CD4-positive, alpha-beta T cell treated with Interleukin-2 at 100 ng/mL for 4 hours (primary cell): ENCODE measurements at places on chromosomes 4 and X.

GRCh38 chr4:8263397-8263796, 6.2 kb upstream of the HTRA3 start:
- DNase-seq = no peak

GRCh38 chr4:1200425-1201035, 28.1 kb upstream of the SPON2 start:
- no peak for DNase-seq

GRCh38 chr4:95426455-95426854, 122.3 kb downstream of the UNC5C start:
- DNase-seq = no peak

DNA sequence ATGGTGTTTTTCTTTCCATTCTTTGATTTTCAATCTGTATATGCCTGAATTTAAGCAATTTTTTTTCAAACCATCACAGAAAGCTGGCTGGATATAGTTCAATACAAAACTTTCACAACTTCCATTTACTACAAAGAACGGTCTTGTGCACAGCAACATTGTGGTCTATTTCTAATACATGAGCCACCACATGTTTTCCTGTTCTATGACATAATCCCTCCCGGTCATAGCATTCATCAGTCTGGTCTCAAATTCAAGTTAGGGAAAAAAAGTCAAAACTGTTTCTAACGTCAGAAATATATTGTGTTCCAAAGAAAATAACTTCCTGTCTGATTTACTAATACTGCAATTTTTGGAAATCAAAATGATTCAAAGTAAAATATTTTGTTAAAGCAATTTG, 7.5 kb upstream of the CXCL6 start:
- DNase-seq = no peak

DNA sequence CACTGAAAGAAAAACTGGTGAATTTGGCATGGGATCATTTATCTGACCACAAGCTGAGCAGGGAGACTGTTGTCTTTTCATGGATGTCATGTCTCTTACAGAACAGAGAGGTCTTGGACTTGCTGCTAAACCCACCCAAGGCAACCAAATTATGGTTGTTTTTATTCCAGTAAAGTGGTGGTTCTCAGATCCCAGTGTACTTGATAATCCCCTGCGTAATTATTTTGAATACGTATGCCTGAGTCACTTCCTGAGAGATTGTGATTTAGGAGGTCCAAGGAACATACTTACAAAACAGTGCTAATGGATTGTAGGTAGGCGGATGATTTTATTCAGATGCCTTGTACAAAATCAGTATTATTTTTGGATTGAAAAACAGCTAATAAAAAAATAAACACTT, 585.6 kb downstream of the IL1RAPL1 start:
- DNase-seq = no peak

DNA sequence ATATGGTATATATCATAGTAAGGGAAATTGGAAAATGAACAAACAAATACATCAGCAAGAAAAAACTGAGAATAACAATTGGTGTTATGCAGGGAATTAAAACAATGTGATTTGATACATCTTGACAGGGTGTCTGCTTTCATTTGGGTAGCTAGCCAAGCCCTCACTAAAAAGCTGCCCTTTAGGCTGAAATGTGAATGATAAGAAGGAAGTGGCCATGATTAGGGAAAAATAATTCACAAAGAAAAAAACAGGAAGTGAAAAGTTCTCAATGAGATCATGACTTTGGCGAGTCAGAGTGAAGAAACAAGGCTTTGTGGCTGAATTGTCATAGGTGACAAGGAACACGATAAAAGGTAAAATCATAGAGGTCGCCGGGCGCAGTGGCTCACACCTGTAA, 675.8 kb upstream of the SLIT2 start:
- no peak for DNase-seq

GRCh38 chr4:102566426-102566825, 65.3 kb downstream of the NFKB1 start:
- no peak for DNase-seq

DNA sequence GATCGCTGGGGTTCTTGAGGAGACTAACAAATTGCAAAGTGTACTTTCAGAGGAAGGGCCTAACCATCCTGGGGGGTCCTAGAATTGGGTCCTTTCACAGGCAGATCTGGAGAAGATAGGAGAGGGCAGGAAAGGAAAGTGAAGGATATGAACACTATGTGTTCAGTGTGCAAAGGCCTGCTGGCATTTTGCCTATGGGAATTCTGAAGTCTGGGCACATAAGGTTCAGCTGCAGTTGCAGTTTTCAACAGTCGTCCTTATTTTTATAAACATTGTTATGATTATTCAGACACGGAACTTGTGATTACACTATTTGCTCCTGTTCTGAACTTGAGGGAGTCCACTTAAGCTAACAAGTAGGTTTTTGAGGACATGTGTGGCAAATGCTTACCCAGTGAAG, 1.3 kb upstream of the SLC25A5 start:
- no peak for DNase-seq

DNA sequence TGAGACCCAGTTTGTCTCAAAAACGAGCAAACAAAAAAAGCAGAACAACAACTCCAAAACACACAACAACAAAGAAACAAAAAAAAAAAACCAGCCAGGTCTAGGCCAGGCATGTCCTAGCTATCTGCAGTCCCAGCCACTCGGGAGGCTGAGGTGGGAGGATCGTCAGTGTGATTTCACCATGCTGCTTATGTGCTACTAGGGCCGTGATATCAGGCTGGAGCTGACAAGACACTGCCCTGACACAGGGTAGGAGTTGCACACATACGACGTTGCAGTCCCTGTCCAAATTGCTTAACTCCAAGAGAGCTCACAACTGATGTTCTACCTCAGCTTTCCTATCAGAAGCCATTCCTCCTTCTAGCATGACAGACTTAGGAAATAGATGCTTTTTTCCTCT, 204.9 kb downstream of the AASDH start:
- DNase-seq = no peak

GRCh38 chrX:70954871-70955270, 24.0 kb upstream of the SLC7A3 start:
- no peak for DNase-seq

DNA sequence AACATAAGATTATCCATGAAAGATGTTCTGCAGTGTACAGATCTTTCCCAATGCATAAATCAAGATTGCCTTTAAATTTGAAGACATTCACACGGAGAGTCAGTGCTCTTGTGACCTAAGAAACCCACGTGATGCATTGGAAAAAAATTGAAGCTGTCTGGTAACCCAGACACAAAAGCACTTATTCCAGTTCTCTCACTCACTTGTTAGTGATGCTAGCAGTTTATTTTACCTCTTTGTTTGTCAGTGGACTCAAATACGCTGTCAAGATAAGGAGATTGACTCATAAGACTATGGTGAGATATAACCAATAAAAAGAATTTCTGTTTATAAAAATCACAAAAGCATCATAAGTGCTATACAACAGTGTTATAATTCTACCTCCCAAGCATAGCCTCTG, 245.8 kb upstream of the SMIM31 start:
- no peak for DNase-seq

DNA sequence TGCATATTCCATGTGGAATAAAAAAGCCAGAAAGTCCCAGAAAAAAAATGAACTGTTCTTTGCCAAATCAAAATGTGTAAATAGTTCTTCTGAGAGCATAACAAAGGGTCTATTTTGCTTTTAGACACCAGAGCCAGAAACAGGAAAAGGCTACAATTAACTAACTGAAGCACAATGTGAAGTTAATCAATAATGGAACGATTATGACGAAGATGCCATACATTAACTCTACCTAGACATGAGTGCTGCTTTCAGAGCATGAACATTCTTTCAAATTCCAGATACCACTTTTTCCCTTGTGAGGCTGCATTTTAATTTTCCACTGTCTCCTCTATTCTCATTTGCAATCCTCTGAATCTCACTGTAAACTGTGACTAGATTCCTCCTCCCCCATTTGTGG, 48.7 kb upstream of the PHOX2B start:
- DNase-seq = no peak

- no peak for DNase-seq
Measured at GRCh38 chrX:53190363-53190960, 34.5 kb downstream of the KDM5C start.

- no peak for DNase-seq
Measured at GRCh38 chr4:109969087-109969486, 56.4 kb downstream of the EGF start.

- DNase-seq = no peak
Measured at GRCh38 chrX:48573690-48574269, 504 bp upstream of the RBM3 start.

DNA sequence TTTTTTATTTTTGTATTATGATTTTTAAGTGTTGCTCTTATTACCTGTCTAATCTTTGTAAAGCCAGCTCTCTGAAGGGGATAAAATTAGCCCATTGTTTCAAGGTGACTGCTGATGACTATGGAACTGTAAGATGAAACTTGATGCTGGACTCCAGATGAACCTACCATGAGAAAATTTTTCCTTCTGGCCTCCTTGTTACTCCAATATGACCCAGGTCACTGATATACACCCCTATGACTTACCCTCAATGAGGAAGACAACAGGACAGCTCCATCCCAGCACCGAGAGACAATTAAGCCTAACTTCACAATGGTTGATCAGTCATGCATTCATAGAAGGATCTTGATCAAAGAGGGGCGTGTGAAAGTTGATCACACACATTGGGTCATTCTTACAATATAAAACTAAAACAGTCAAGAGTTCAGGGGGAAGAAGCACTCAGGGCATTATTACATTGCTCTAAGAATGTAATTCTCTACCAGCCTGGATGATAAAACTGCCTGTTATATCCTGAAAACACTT, 230.8 kb upstream of the AGTR2 start:
- no peak for DNase-seq

- no peak for DNase-seq
Measured at GRCh38 chrX:65652098-65652497, 15.4 kb upstream of the MSN start.

DNA sequence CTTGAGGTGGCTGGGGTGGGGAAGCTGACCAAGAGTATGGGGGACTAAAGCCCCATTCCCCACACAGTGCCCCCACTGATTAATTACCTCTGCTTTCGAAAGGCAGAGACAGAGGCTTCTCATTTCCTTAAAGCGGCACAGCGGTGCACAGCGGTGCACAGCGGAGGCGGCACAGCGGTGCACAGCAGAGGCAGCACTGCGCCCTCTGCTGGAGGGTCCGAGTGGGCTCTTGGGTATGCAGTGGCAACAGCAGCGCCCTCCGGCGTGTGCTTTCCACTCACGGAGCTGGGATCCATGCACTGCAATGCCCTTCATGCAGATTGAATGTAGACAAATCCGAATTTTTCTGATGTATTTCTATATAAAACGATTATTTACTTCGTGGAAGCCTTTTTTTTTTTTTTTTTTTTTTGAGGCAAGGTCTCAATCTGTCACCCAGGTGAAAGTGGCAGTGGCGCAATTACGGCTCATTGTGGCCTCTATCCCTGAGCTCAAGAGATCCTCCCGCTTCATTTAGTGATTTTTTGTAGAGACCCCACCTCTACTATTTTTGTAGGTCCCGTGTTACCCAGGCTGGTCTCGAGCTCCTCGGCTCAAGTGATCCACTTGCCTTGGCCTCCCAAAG, 19.7 kb upstream of the PRPS2 start:
- peak; percentile 66 for DNase-seq

- DNase-seq = peak; percentile 10
Measured at GRCh38 chrX:104122829-104123228, 10.5 kb downstream of the ZCCHC18 start.

DNA sequence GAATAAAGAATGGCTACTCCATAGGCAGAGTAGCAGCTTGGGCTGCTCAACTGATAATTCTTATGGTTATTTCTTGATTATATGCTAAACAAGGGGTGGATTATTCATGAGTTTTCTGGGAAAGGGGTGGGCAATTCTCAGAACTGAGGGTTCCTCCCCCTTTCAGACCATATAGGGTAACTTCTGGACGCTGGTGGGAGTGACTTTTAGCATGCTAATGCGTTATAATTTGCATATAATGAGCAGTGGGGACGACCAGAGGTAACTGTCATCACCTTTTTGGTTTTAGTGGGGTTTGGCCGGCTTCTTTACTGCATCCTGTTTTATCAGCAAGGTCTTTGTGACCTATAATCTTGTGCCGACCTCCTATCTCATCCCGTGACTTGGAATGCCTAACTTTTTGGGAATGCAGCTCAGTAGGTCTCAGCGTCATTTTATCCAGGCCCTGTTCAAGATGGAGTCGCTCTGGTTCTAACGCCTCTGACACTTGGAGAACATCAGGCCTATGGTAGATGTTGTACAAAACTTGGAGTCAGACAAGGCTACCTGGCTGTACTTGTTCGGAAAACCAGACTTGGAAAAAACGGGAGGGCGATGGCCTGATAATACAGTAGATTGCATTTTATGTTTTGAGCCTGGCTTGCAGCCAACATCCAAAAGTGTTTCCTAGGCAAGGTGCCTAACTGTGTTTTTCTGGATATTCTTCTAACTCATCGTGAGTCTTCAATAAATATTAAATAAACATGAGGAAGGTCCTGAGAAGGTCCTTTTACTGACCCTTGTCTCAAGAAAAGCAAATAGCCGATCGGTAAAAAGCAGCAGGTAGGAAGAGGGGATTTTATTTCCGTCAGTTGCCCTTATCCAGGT, 1.8 kb upstream of the TMEM164 start:
- DNase-seq = no peak

- DNase-seq = no peak
Measured at GRCh38 chrX:118199997-118200396, 83.4 kb upstream of the KLHL13 start.

DNA sequence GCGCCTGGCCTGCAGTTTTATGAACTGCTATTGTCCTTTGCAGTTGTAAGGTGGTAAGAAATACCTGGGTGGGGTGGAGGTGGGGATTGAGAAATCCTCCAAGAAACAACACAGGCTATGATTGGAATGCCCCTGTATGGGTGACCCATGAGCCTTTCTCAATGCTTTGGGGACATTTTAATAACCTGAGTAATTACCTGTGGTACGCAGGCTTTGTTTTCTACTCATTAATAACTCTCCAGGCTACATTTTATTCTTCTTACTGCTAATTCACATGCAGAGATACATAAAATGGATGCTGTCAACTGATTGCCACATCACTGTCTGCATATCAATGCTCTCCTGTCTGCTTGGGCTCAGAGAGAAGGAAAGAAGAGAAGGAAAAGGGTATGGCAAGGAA, 41.8 kb downstream of the PHEX start:
- no peak for DNase-seq

GRCh38 chr4:112007391-112007790, 137.9 kb upstream of the FAM241A start:
- no peak for DNase-seq

GRCh38 chr4:10866666-10867065, 182.1 kb upstream of the CLNK start:
- no peak for DNase-seq

GRCh38 chrX:136768469-136769084, 12.2 kb downstream of the ARHGEF6 start:
- peak; percentile 62 for DNase-seq

DNA sequence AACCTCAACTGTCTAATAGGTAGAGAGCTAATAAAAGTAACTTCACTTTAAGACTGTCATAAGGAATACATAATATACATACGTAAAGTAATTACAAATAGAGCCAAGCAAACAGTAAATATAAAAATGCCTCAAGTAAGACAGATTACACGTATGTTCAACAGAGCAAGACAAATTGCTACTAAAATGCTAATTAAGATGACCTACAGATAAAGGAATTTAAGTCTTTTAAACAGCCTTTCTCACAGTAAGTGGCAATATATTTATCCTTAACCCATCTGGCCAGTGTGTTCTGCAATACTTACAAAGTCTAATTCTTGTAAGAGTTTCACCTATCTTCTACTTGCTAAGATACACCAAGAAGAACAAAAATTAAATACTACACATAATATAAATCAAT, 12.7 kb downstream of the G3BP2 start:
- no peak for DNase-seq
